ENCODE measurements at places on chromosomes 2 and 18.

DNA sequence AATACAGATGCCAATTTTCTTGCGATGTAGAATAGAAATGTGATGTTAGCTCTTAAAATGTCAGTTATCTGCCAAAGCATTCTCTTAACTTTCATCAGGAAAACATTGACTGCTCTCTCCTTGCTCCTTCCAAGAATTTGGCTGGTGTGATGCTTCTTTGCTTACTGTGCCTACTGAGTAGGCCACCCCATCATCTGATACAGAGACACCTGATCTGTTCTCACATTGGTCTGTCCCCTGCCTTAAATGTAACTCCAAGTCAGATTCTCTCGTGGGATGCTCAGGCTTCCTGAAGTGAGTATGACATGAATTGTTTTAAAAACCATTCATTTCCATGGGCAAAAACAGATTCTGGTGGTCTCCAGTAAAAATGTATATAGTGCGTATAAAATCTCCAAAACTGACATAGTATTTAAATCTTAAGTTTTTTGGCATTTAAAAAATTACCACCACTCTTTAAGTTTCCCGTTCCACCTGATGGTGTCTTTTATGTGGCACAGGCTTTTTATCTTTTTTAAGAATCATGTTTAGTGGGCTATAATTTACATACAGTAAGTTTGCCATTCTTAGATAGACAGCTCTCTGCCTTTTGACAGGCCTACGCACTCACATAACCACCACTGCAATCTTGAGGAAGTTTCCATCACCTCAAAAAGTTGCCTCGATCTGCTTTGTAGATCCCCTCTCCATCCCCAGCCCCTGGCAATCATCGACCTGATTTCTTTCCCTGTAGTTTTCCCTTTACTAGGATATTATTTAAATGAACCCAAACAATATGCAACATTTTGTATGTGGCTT lies 36.6 kb downstream of the UBE2F start:
- DNase-seq, result no peak

DNA sequence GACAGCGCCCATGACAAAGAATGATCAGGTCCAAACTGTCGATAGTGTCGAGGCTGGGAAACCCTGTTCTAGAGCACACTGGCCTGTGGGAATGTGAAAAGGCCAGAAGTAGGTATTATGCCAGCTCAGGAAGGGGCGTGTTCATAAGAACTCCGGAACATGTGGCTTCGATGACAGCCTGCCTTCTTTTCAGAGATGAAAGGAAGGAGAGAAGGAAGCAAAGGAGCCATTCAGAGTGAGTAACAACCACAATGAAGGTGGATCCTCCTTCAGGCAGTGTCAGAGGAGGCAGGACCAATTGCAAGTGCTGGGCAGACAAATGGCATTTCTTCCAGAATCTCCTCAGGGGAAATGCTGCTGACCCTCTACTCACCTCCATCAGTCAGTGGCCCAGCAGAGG lies 58.5 kb downstream of the NCKAP5 start:
- no peak for DNase-seq

- no peak for DNase-seq
These were observed 147.8 kb downstream of the SATB2 start for GRCh38 chr2:199309973-199310372.

DNA sequence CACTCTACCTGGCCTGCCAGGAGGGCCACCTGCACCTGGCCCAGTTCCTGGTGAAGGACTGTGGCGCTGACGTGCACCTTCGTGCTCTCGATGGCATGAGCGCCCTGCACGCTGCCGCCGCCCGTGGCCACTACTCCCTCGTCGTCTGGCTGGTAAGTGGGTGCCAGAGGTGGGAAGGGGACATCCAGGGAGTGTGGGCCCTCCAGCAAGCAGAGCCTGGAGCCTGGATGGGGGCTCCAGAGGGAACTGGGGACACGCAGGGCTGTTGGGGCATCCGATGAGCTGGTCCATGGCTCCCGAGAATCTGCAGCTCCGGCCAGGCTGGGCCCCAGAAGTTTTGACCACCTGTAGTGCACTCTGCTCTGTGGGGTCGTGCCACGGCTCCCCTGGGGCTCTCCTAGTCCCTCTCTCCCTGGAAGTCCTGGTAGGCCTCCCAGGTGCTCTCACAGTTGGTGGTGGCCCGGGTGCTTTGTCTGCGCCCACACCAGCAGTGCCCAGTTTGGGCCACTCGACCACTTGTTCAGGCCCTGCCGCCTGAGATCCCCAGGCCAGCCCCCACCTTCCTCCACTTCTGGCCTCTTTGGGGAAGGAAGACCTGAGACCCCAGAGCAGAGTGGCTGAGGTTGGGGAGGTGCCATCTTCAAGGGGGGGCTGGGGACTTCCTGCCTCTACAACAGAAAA lies 4.7 kb downstream of the ESPNL start:
- DNase-seq, result no peak

- no peak for DNase-seq
These were observed 71.9 kb downstream of the CHRNA1 start for GRCh38 chr2:174692256-174692919.

- DNase-seq, result peak; percentile 66
These were observed 289.3 kb upstream of the HS6ST1 start for GRCh38 chr2:128607911-128608506.

DNA sequence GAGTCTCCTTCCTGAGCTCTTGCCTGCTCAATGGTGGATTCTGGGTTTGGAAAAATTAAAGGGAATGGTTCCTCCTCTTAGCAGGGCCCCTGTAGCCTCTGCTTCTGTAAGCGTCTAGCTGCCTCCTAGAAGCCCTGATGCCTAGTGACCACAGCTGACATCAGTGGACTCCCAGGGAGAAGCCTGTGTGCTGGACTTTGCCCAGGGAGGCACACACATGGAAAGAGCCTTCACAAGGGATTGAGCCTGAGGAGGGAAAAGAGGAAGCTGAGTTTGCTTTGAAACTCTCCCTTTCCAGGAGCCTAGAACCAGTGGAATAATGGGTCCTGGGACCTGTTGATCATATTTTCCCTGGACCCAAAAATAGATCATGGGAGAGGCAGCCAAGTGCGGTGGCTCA lies 1.4 kb upstream of the CFAP65 start:
- DNase-seq, result no peak
